Activated T-cell treated with anti-CD3 and anti-CD28 coated beads, Interleukin-2, amount 50 U/mL, for 48 hours (primary cell): ENCODE measurements at places on chromosomes 7 and 10.

DNA sequence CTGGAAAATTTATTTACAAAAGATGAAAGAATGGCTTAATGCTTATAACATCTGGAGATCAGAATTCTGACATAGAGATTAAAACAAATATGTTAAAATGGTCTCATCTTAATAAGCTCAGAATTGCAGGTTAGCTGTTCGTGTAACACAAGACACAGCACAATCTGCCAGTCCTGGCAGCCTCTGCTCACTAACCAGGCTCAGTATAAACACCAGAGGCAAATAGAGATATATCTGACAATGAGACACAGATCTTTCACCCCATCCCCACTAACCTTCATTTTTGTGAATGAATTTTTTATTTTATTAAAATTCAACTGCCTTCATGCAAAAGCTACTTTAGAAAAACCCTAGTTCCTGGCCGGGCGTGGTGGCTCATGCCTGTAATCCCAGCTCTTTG lies 51.8 kb downstream of the RELN start:
- no peak for DNase-seq

DNA sequence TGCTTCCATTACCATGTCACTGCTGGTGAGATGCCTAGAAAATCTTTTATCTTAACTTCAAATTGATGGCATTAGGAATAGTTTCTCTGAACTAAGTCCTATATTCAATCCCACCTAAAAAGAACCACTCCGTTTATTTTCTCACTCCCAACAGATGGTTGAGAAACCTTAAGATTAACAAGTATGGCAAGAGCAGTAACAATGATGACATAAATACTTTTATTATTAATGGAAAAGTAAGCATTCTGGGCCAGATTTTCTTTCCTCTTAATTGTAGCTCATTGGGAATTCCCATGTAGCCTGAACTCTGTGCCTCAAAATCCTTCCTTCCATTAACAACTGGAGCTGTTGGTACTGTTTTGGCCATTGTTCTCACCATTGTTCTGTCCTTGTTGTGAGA lies 21.1 kb upstream of the FAM13C start:
- DNase-seq, result no peak

DNA sequence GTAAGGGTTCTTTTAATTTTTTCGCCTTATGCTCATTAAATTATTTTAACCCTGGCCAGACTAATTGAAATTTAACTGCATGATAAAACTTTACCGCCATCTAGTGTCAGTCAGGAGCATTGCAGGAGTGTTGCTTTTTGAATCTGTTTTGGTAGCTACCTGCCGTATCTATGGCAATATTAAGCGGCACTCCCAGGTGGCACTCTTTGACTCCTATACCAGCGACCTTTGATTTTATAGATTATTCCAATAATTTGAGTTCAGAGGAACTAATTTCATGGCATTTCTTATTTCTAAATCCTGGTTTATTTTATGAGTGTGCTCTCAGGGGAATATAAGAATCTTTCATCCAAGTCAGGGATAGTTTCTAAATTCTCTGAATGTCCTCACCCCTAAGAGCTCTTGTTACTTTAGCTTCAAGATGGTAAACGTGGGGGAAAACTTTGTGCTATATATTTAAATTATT lies 198.9 kb downstream of the REEP3 start:
- DNase-seq, result peak; percentile 40

- no peak for DNase-seq
These were observed 17.9 kb upstream of the ASZ1 start for GRCh38 chr7:117445206-117445605.

- no peak for DNase-seq
These were observed 148.4 kb downstream of the MDFIC start for GRCh38 chr7:115070311-115070710.

- no peak for DNase-seq
These were observed 556.2 kb downstream of the LRMDA start for GRCh38 chr10:75987616-75988015.

GRCh38 chr7:95335093-95335492 lies 10.8 kb upstream of the PON1 start:
- DNase-seq, result no peak

- no peak for DNase-seq
These were observed 22.0 kb upstream of the EEPD1 start for GRCh38 chr7:36131026-36131425.

GRCh38 chr10:77578583-77579227 lies 58.9 kb downstream of the KCNMA1 start:
- no peak for DNase-seq

- no peak for DNase-seq
These were observed 22.7 kb downstream of the BBS9 start for GRCh38 chr7:33152087-33152486.

DNA sequence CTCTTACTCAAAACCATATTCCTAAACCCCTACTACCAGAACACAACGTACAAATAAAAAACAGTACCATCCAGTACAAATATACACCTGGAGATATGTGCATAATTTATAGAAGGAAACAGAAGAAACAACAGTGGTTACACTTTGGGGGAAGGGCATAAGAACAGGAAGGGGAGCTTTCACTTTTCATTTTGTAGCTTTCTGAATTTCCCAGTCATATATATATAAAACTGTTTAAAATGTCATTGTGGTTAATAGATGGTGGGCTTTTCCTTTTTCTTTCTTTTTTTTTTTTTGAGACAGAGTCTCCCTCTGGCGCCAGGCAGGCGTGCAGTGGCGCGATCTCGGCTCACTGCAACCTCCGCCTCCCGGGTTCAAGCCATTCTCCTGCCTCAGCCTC lies 47.2 kb downstream of the MALSU1 start:
- no peak for DNase-seq

DNA sequence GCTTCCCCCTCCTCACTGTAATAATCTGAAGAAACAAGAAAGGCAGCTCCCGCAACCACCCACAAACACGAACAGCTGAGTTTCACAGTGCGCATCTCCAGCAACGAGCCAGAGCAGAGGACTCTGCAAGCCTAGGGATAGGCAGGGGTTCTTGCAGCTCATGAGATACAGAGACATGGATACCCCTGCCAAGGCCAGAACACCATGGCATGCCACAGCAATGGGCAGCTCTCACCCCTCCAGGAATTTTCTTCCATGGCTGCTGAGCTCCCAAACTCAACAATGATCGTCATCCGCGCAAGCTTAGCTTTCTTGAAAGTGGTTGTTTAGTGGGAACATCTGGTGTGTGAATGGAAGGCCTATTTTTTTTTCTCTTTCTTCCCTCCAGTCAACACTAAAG lies 637.3 kb downstream of the SORCS3 start:
- DNase-seq, result no peak

DNA sequence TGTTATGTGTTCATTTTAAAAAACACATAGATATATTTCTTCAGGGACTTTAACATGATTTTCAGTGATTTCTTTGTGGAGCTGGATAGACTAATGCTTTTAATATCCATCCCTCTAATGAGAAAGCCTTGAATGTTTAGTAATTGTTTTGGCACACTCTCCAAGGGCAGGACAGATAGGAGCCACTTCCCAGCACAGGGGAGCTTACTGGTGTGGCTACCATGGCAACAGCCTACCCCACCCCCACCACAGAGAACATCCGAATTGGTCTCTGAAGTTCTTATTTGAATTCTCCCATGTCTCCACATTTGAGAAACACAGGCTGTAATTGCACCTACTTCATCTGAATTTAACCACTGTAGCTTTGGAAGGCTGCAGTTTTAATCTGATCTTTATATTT lies 87.7 kb downstream of the PRKG1 start:
- no peak for DNase-seq

DNA sequence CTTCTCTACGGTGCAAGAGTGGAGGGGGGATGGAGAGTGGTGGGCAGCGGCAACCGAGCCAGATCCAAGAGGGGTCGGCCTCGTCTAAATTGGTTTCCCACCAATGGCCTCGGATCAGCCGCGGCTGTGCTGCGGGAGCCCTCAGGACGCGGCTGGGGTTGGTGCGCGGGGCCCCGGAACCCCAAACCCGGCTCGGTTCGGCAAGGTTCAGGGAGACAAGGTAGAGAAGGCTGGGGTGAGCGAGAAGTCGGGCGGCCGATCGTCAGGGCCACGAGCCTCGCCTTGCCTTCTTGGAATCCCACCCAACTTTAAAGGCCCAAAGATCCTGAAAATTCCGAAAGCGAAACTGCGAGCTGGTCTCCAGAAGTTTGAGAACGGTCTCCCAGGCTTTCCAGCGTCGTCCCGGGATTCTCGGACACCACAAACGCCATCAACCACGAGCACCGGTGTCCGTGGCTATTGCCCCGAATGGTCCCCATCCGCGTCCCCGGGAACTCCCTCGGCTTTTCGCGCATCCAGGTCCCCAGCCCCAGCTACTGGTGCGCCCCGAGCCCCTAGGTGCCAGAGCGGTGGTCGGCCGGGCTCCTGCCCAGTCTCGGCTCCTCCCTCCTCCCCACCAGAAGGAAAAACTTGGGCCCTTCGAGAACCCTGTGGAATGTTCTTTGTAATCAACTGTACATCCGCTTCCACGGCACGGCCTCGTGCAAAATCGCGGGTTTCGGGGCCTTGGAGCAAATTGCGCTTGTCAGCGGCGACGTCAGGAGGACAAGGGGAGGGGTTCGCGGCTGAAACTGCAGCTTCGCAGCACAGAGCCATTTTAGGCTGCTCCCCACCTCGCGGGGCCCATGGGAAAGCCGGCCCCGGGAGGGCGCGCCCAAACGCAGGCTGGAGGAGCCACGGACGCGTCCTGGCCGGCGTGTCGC lies 3.2 kb downstream of the SFMBT2 start:
- DNase-seq, result peak; percentile 55
